ENCODE measurements at places on chromosomes 7 and 10.
A peak's percentile ranks its signal among the peaks of the same experiment; 100 is the strongest.

GRCh38 chr7:32881074-32881982 is 10.2 kb downstream of the KBTBD2 start:
- peak; percentile 49 for DNase-seq

DNA sequence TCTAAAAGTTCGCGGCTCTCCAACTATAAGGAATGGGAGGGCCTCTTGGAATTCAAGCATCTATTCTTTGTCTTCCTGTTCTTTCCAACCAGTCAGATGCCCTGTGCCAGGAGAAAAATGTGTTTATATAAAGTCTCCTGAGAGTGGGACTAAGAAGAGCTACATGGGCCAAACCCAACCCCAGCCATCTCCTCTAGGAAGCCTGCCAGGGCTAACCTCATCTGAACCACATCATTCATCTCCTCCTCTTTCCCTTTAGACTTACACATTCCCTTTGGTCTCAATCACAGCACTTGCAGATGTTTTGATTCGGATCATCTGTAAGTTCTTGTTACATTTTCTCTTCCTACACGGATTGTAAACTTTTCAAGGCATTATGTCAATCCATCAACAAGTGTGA is 62.6 kb downstream of the DOCK4 start:
- peak; percentile 39 for DNase-seq

DNA sequence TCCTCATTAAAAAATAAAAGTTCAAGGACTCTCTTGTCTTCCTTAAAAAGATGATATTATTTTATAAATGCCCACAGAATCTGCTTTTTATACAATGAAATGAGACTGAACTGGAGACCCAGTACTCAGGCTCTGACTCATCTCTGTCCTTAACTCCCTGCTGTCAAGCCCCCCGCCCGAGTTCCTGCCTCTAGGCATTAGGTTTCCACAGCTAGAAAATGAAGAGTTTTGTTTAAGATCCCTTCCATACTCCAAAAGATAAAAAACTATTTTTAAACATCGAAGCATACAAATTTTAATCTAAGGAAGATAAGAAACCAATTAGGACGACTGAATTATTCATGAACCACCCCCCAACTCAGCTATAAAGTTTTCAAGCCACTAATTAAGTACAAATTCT is 97.7 kb upstream of the FEZF1 start:
- DNase-seq, result no peak

- DNase-seq, result peak; percentile 74
Observed at GRCh38 chr7:35246819-35247218, 7.1 kb downstream of the TBX20 start.

- peak; percentile 65 for DNase-seq
Observed at GRCh38 chr10:50224330-50224952, 26.9 kb downstream of the ASAH2 start.

DNA sequence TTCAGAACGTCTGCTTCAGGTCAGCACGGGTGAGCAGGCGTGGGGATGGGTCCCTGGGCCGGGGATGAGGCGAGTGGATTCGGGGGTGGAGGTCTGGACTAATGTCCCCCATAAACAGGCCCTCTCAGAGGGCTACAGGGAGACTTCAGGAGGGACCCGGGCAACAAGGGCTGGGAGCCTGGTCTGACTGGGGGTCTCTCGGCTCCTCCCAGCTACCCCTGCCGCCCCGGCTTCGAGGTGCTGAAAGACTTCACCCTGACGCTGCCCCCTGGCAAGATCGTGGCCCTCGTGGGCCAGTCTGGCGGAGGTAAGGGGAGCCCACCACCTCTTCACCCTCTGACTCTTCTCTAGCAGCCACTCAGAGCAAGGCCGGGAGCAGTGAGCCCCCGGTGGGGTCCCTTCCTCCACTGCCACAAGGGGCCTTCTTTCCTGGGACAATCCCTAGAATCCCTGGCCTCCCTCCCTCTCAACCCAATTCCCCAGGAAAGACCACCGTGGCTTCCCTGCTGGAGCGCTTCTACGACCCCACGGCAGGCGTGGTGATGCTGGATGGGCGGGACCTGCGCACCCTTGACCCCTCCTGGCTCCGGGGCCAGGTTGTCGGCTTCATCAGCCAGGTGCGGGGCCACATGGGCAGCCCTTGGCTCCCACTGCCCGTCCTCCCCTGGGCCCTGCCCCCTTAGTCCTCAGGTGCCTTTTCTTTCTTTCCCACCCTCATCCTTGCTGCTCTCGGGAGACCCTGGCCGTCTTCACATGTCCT is 7.5 kb upstream of the ASIC3 start:
- DNase-seq, result no peak

- no peak for DNase-seq
Observed at GRCh38 chr10:97074256-97075145, 111.3 kb downstream of the SLIT1 start.

DNA sequence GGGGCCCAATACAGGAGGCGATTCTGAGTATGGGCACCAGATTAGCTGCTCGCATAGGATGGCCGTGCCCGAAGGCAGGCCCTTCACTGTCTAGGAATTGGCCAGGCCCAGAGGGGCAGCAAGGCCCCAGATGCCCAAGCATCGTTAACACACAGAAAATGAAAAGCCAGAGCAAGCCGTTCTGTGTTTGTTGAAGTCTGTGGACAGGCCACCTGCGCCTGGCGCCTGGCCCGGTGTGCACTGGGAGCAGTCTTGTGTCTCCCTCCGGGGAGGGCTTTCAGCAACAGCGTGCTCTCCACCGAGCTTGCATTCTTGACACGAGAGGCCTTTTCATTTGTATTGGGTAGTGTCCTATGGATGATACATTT is 34.5 kb upstream of the TTYH3 start:
- DNase-seq, result no peak

- DNase-seq, result peak; percentile 89
Observed at GRCh38 chr10:103192451-103193106, 493 bp downstream of the NT5C2 start.

- peak; percentile 51 for DNase-seq
Observed at GRCh38 chr10:13613519-13613918, 26.8 kb downstream of the PRPF18 start.

GRCh38 chr10:30671026-30671616 is 41.6 kb upstream of the LYZL2 start:
- peak; percentile 81 for DNase-seq

DNA sequence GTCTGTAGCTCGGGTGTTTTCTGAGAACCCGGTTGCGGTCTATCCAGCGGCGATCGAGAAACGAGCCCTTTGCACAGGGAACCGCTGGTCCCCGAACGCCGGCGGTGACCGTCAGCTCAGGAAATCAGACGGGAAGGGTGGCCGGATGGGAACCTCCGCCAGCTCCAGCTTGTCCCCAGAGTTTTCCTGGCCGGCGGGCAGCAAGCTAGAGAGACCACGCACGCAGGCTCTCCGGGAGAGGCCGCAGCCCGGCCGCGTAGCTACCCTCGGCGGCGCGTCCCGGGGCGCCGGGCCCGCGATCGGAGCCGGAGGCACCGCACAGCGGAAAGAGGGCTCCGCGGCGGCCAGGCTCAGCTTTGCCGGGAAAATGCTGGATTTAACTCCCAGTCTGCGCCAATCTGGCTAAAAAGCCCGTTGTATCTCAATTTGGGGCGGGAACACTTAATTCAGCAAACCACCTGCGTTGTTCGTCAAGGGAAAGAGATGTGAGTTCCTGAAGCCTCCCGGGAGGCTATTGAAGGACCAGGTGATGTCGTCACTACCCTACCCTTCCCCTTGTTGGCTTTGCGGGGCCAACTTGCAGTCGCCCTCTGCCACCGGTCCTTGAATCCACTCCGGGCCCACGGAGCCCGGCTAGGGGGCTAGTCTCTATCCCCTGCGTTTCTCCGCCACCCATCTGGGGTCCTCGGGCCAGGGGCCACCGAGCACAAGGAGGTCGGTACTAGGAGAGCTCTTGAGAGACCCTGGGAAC is 859 bp upstream of the CH25H start:
- DNase-seq, result peak; percentile 33

- no peak for DNase-seq
Observed at GRCh38 chr7:1204460-1205140, 28.1 kb upstream of the UNCX start.

GRCh38 chr7:48868916-48869315 is 55.4 kb upstream of the CDC14C start:
- DNase-seq, result no peak

- no peak for DNase-seq
Observed at GRCh38 chr7:151808400-151809145, 68.3 kb downstream of the PRKAG2 start.

DNA sequence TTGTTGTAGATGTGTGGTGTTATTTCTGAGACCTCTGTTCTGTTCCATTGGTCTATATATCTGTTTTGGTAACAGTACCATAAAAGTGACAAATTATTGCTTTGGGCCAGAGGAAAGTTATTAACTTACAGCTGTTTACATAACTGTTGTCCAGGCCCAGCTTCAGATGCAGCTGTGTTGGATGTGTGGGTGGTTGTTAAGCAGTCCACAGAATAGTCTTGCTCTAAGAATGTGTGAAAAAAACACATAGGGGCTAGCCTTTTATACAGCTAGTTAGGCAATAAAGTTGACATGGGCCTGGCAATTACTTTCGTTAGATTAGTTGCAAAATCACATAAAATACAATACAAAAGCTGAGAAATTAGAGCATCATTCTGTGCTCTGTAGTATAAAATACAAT is 31.9 kb downstream of the DLD start:
- DNase-seq, result peak; percentile 89

DNA sequence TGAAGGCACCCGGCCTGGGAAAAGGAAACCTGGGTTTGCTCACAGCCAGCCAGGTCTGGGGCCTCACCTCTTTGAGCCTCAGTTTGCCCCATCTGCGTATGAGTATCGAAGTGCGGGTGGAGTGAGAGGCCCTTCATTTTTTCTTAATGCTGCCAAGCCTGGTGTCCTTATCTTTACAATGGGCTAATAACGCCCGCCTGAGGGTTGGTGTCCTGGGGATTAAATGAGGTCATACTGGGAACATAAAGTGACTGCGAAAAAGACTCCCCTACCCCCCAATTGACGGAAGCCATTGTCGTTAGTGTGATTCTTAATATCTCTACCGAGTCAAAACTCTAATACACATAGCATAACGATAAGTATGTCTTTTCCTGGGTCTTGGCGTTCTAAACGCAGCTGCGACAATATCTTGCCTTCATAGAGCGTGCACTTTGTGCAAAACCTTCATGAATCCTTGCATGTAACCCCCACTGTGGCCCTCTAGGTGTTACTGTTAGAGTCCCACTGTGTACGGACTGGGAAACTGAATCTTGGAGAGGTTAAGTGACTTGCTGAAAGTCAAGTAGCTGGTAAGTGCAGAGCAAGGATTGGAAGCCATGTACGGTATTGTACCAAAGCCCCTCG is 11.4 kb upstream of the GRB10 start:
- no peak for DNase-seq

DNA sequence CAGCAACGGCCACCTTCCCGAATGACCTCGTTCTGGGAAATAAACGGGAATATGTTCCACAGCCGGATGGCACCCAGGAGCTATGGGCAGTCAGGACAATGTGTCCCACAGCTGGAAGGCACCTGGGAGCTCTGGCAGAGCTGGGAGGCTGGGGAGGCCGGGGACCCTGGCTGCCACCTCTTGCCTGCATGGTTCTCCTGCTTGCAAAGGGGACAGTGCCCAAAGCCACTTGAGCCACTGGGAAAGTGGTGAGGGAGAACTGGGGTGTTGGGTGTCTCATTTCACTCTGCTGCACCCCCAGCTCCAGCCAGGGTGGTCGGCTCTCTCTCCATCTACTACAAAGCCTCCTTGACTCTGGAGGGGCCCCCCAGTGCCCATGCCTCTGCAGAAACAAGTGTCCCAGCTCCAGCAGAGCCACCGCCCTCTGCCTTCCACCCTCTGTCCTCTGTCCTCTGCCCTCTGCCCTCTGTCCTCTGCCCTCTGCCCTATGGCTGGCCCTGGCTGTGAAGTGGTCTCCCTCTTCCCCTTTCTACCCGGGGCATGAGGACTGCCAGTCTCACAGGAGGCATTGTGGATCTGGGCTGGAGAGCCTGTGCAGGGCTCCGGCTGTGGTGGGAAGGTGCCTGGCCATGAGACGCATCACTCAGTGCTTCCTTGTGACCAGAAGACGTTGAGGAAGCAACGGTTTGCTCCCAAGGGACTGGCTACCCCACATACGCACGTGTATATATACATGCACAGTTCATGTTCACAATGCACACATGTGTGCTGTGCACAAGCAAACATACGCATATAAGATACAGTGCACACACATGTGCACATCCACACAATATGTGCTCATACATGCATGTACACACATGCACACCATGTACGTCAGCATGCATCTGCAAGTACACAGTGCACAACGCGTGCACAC is 21.5 kb upstream of the INPP5A start:
- no peak for DNase-seq
